ENCODE measurements at places on chromosomes 1 and 21.
A peak's percentile ranks its signal among the peaks of the same experiment; 100 is the strongest.

DNA sequence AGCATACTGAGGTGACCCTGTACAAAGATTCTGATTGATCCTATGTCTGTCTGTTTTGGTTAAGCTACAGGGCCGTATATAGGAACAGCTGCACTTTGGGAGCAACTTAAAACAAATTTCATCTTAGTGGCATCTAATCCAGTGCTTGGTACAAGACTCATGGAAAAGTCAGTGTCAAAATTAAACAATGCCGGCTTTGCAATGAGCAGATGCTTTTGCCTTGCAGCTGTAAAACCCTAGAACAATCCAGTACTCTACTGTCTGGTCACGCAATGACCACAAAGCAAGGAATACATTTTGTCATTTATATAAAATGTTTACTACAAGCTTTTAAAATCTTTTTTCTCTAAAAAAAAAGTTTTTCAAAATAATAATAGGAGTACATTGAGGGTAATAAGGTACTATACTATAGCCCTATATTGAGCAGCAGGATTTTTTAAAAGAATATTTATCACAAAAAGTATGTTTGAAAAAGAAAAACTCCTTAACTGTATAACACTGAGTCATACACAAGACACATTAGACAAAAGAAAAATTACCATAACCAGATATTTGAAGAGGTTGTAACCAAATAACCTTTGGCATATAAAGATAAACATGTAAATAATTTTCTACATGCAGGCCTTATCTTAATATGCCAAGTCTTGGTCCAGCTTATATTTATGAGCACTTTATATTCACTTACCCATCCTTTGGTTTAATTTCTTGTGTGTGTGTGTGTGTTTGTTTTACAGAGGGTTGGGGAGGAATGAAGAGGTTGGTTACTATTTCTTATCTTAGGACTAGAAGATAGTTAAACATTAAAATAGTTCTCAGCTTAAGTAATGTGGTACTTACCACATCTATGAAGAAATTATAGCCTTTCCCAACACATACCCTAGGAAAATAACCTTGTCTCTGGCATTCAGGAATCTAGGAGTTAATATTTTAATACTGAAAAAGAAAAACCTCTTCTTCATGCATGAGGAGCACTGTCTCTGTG lies 262.3 kb downstream of the FAF1 start:
- no peak for DNase-seq

GRCh38 chr1:25110036-25110435 lies 122.3 kb downstream of the SYF2 start:
- no peak for DNase-seq

DNA sequence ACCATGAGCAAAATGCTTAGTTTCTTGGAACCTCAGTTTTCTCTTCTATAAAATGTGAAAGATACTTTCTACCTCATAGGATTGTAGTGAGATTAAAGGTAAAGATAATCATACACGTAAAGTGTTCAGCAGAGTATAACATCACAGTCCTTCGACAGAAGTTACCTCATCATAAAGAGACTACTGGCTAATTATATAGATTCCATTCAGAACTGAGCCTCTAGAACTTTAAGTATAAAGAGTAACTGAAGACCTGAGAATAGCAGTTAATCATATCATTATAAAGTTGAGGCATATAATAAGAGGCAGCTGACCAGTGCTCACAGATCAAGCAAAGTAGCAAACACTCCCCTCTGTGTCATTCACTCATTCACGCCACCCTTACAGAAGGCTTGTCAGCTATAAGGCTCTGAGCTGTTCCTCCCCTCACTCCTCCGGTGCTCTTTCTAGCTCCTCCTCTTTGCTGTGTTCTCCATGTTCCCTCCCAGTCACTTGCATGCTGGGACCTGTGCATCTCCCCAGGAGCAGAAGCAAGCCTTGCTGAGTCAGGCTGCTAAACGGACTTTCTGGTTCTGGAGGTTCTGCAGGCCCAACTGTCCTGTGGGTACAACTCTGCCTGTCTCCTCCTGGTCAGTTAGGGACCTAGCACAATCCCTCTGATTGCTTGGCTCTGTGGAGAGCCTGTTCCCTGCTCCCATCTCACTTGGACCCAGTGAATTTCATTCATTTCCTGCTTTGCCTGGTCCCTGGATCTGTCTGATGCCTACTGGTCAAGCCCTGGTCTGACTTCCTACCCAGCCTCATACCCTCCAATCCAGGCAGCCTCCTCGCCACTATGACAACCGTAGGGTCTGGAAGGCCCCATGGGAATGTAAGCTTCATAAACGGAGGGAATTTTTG lies 28.3 kb upstream of the LY9 start:
- no peak for DNase-seq

GRCh38 chr1:35062518-35063196 lies 16.5 kb upstream of the ZMYM1 start:
- no peak for DNase-seq

GRCh38 chr21:42309753-42310213 lies 5.4 kb downstream of the TFF3 start:
- DNase-seq, result peak; percentile 52

- DNase-seq, result peak; percentile 10
Observed at GRCh38 chr21:31558189-31558961, 101.1 kb upstream of the SOD1 start.

GRCh38 chr1:230262867-230263567 lies 163.1 kb downstream of the PGBD5 start:
- DNase-seq, result no peak

DNA sequence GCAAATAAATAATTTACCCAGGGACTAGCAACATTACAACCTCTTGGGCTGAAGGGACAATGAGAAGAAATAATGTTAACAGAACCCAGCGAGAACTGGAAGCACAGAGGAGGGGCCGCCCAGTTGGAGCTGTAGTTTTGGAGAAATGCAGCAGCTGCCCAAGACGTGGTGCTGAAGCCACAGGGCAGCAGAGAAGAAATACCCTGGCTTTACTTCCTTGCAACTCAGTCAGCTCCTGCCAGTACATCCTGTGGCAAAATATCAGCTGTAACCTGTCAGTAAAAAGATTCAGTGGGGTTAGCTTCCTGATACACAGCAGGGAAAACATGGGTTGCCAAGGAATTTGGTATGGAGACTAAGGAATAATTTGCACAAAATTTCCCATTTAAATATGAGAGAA lies 283.6 kb upstream of the USP25 start:
- no peak for DNase-seq

Data from stimulated activated CD4-positive, alpha-beta T cell treated with anti-CD3 and anti-CD28 coated beads, Interleukin-1b, Interleukin-23, amount 100 ng/mL, for 1 hour (primary cell).